Mucosa of gallbladder (tissue), 1 donor: ENCODE measurements at places on chromosomes 1 and 21. TPM values are rescaled to one million over a fixed set of nuclear protein-coding genes. Genes with fewer than 3 reads are reported as not detected.

DNA sequence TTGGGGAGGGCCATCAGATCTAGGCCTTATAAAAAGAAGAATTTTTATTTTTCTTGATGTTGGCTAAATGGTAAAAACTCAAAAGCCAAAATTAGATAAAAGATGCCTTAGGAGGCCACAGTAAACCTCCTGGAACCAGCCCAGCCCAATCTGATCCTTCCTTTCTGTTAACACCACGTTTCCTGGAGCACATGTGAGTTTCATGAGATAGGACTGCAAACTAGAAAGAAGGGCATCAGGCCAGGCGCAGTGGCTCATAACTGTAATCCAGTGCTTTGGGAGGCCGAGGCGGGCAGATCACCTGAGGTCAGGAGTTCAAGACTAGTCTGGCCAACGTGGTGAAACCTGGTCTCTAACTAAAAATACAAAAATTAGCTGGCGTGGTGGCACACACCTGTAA lies 6.7 kb downstream of the HSF2BP start:
- DNase-seq: no peak

DNA sequence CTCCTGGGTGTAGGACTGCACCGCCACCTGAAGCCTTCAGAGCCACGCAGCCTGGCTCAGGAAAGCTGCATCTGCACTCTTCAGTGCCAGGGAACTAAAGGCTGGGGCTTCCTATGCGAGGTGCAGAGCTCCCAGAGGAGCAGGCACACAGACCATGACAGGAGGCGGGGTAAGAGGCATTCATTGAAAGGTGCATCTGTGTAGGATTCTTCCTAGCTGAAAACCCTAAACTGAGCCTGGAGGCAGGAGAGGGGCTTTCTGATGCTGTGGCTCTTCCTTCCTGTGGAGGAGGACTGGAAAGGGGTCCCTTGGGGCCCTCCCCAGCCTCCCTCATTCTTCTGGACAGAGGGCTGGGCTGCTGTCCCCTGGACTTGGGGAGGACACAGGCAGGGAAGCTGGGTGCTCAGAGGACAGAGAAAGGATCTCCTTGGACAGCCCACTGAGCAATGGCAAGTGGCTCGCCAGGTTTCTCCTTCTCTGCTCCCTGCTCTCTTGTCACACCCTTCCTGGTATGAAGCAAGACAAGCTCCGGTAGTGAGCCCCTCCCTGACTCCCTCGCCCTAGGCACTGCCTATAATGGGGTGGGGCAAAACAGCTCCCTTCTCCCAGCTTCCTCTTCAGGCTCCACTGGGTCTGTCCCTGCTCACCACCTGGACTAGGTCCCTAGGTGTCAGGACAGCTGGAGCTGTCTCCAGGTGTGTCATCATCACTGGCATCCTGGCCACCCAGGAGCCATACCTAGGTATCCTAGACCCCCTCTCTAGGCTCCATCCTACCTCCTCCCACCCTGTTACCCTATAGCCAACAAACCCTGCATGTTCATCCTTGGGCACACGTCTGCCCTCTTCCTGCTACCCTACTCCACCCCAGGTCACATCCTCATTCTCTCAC lies 20.0 kb downstream of the S100A6 start:
- peak; percentile 76 for DNase-seq

- DNase-seq: no peak
These were observed 16.5 kb downstream of the DMRTB1 start for GRCh38 chr1:53475664-53476063.

- DNase-seq: no peak
These were observed 425.7 kb downstream of the SIPA1L2 start for GRCh38 chr1:232204269-232204668.

DNA sequence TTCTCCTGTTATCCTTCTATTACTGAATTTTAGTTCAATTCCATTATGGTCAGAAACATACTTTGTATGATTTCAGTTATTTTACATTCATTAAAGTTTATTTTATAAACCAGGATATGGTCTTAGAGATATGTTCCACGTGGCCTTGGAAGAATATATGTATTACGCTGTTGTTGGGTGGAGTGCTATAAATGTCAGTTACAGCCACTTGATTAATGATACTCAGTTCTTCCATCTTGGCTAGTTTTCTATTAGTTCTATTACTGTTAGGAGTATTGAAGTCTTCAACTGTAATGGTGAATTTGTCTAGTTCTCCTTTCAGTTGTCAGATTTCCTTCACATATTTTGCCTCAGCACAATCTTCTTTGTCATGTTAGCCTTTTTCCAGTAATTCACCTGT lies 26.7 kb downstream of the CCSAP start:
- DNase-seq: no peak

GRCh38 chr21:37670883-37671282 lies 245.4 kb downstream of the KCNJ6 start:
- no peak for DNase-seq

The CHRM3 gene
- 4.4 TPM for total RNA-seq

The NFYC gene
- 57.0 TPM for total RNA-seq

The AGT gene
- total RNA-seq: 341 TPM
